Smooth muscle cell of the brain vasculature (primary cell): ENCODE measurements at places on chromosomes 6 and 20.

DNA sequence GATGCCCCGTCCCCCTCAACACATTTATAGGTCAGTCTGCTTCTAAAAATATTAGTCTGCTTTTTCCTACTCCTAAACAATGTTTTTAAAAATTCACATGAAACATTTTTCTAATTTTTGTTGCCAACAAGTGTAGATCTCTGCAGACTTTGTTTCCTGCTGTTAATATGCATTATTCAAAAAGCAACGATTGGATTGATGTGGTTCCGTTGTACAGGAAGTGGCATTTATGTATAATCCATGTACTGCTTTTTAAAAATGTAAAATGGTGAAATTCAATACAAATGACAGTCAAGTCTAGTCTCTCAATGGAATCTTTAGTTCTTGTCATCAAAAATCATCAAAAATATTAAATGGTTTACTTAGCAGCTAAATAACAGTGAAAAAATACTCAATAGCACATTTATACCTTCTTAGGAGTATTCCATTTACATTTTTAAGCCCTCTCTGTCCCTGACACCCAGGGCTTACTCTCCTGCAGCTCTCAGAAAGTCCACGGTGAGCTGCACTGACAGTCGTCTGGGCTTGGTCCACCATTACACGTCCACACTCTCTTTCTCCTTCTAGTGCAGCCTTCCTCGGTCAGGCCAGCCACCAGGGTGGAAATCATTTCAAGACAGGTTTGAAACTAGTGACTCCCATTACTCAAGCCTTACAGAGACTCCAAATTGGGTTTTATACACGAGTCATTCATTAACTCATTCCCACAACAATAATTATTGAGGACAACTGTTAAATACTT is 211.5 kb downstream of the TMEM200A start:
- no peak for DNase-seq

DNA sequence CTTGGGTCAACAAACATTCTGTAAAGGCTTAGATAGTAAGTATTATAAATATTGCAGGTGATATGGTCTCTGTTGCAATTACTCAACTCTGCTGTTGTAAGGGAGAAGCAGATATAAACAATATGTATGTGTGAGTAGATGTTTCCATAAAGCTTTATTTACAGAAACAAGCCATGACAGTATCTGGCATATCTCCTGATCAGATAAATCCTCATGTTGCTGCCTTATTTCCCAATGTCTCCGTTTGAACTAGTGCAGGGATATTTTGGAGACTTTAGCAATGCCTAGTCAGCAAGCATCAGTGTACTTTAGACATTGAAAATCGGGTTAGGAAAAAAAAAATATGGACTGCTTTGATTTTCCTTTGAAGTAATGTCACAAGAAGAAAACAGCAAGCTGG is 96.1 kb downstream of the LAMA2 start:
- DNase-seq = no peak

DNA sequence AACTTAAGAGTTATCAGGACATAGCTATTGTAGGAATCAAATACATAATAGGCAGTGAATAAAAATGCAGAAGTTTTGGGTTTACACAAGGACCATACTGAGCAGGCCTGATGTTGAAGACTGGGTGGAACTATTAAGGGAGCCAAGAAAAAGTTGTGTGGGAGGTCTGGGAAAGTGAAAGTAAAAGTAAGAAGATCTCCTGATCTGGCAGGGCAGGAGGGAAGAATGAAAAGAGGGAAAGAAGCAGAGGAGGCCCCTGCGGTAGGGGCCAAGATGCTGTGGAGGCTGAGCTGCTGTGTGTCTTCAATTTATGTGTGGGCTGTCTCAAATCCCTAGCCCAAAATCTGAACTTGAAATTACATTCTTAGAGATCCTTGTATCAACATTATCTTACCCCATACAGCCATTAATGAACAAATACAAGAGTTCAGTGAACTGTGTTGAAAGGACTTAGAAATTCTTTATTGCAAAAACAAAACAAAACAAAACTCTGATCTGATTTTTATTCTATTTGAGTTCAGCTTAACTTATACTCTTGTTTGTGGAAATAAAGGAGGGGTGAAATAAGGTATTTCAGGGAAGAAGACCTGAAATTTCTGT is 1183.8 kb downstream of the HACE1 start:
- DNase-seq = no peak

DNA sequence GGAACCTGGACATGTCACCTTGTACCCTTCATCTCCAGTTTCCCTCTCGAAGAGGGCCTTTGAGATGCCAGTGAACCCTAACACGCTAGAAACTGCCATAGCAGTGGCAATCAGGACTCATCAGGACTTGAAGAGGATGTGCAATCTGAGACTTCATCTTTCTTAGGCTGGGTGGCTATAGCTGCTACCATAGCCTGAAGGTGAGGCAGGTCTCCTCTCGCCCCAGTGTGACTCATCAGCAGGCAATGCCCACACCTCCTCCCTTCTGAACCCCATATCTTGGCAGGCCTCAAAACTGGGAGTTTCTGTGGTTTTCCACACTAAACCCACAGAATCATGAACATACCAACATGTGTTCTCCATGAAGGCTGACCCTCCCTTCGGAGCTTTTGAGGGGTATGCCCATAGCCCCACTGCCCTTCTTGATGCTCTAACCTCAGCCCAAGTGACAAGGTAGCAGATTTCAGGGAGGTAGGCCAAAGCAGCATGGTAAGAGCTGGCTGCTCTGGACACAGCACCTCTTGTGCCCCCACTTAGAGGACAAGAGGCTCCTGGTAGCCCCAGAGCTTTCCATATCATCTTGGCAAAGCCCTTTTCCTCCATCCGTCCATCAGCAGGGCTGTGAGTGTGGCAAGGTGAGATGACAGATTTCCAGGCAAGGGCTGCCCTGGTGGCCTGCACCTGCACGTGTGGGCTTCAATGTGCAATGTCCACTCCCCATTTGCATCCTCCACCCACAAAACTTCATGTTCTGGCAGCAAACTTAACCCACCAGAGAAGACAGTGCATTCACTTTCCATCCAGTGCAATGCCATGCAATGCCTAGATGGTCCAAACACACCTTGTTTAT is 2.6 kb downstream of the BLCAP start:
- DNase-seq = no peak

DNA sequence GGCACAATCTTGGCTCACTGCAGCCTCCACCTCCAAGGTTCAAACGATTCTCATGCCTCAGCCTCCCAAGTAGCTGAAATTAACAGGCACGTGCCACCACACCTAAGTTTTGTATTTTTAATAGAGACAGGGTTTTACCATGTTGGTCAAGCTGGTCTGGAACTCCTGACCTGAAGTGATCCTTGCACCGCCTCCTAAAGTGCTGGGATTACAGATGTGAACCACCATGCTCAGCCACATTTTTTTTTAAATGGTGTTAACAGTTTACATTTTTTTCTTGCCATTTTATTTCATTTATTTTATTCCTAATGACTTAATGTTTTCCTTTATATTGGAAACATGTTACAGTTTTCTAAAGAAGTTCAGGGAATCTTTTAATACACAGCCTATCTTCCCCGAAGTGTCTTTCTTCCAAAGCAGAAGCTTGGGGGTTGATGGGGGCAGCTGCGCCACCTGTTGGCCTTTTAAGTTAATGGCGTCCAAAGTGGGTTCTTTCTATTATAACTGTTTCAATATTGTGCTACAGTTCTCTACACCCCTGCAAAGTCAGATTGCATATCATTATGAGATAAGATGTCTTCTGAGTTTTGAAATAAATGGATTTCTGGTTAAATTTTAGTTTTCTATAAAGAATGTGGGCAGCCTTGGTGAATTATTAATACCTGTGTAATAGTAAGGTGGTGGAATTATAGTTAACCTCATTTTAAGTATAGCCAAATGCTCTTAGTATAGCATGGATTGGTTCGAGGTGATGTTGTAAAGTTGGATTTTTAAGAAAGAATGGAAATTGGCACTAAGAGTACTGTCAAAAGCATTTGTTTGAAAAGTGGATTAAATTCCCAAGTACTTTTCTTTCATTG is 42.0 kb upstream of the PLCG1 start:
- no peak for DNase-seq

GRCh38 chr6:84912472-84913322 is 148.3 kb upstream of the TBX18 start:
- DNase-seq = no peak

DNA sequence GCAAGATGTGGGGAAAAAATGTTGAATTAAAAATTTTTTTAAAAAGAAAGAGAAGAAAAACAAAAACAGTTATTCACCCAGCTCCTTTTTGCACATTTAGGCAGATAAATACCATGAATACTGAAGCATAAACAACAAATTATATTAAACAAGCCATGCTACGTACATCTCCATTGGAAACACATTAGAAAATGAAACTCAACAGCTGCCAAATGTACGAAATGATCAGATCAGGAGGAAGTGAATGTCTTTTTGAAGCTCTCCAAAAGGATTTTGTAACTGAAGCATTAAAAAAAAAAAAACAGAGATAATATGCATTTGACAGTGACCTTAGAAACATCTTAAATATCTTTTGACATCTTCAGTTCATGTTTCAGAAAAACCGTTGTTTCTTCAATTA is 56.7 kb downstream of the CD83 start:
- no peak for DNase-seq

DNA sequence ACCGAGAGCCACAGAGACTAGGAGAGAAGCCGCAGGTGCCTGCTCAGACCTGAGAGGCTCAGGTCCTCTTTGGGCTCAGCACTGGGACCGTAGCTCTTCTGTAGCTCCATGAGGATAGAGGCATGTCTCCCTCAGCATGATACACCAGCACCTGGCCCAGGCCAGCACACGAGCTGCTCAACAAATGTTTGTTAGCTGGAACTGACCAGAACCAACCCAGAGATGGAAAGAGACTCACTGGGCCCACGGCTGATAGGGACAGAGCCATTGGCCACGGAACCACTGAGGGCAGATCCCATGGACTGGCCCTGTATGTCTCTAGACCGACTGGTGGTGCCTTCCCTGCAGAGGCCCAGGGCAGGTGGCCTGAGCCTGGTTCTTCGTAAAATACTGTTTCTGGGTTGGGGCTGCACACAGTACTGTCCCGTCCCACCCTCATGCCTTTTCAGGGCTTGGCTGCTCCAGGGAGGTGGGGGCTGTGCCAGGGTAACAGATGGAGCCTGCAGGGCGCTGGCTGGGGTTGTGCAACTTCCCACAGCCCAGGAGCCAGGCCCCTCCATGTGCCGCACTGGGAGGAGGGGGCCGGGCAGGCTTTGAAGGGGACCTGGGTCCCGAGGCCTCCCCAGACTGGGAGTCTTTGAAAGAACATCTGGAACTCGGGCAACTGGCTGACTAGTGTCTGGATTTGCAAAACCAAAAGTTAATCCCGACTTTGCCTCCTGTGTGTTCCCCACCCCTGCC is 5.2 kb downstream of the C20orf204 start:
- DNase-seq = no peak

DNA sequence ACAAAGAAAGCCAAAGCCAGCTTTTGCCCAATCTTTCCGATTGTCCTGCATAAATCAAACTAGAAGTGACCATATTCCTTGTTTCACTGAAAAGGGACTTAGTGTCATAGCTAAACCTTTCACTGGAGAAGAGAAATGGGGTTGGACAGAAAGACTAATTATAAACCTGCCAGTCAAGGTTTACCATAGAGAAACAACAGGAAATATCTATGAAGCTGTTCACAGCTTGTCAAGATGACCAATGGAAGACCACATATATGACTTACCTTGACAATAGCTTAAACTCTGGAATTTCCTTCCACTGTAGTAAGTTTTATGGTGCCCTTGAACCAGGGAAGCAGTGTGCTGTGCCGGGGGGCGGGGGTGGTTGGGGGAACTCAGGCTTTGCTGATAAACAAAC is 107.7 kb upstream of the PHACTR1 start:
- DNase-seq = no peak

GRCh38 chr6:109103942-109104341 is 8.6 kb downstream of the CEP57L1 start:
- no peak for DNase-seq

DNA sequence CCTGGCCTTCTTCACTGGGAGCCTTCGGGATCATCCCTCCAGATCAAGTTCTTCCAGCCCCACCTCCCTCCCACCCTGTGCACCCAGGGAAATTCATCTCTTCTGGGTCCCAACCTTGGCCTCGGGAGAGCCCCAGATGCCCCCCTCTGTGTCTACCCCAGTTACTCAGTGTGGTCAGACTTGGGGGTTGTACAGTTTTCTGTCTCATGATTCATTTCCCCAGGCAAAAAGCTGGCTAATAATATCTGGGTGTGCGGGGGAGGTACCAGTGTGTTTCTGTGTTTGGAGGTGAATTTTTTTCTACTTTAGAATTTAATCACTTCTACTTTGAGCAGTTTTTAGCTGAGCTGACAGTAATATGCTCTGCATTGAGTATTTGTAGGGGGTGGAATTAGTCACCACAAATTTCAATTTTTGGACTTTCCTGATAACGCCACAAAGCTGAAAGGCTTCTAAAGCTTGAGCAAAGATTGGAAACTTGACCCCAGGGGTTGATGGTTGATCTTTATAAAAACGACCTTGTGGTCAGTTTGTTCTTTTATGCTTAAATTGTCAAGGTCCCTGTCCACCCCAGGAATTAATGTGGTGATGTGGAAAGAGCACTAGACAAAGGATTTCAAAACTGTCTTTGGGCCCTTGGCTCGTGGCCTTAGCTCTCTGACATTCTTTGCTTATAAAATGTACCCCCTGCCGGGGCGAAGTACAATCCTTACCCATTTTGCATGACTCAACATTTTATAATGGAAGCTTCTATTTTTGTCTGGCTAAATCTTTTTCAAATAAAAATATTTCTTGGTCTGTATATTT is 284.7 kb upstream of the TAB2 start:
- peak; percentile 77 for DNase-seq

- no peak for DNase-seq
Observed at GRCh38 chr20:42576167-42576566, 613.5 kb downstream of the PTPRT start.

- no peak for DNase-seq
Observed at GRCh38 chr20:31691646-31692275, 30.9 kb downstream of the BCL2L1 start.

DNA sequence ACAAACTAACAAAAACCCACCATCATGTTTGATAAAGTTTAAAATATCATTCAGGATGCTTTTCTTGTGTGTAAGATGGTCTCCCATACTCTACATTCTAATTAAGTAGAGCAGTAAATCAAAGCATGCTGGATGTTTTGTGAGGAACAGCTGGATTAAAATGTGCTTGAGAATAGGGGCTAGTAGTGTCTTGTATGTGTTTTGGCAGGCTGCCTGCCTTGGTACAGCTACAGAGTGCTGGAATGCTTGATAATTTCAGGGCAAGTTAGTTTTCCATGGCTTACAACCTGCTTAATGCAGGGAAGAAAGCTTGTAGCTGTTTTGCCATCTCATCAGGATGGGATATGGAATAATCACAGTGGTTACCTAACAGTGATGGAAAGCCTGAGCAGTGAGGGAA is 636.6 kb upstream of the MMS22L start:
- no peak for DNase-seq

DNA sequence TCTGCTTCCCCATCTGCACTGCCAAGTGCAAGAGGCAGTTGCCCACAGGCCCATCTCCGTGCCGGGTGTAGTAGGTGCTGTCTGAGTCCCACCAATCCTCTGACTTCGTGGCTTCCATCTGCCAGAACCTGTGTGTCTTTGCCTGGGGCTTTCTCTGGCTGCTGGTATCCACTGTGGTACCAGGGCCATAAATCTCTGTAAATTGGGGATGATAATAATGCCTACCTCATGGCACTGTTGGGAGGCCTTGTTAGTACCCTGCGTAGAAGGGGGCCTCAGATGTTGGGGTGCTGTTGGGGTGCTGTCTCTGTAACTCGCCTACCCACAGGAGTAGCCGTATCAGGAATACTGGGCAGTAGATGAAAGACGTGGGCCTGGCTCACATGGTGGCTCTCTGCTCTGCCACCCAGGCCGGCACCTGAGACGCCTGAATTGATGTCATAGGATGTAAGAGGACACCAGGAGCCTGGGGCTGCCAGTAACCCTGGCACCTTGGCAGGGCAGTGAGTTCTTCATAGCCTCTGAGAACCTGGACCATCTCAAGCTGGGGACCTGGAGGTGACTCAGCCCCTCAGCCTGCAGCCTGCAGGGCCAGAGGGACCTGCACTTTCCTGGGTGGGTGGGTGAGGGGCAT is 94.1 kb upstream of the RNF24 start:
- DNase-seq = no peak
